ENCODE measurements at places on chromosomes 1 and 21.
A peak's percentile ranks its signal among the peaks of the same experiment; 100 is the strongest.

DNA sequence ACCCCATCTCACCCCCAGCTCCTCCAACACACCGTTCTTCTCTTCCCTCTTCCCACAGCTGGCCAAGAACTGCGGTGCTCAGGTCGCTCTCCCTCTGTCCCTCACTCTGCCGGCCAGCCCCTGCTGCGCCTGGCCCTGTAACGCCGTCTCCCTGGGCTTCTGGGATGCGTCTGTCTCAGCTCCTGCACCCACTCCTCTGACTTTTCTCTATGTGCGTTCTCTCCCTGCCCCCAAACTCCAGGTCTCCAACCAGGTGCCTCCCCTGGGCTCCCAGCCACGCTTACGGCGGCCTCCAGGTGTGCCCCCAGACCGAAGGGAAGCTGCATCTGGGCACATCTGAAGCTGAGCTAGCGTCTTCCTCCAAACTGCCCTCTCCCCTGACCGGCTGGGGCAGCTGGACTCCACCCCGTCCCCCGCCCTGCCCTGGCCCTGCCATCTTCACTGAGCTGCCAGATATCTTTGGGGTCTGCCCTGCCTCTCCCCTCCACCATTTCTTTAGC is 2.6 kb downstream of the KRTAP10-12 start:
- DNase-seq = no peak

GRCh38 chr1:234546890-234547788 is 62.8 kb downstream of the IRF2BP2 start:
- no peak for DNase-seq

- no peak for DNase-seq
Measured at GRCh38 chr1:49016030-49016977, 239.6 kb upstream of the BEND5 start.

GRCh38 chr1:231844986-231845502 is 218.5 kb downstream of the DISC1 start:
- DNase-seq = no peak

GRCh38 chr1:2392686-2393085 is 1.0 kb downstream of the RER1 start:
- no peak for DNase-seq

- no peak for DNase-seq
Measured at GRCh38 chr1:19333587-19334354, 21.6 kb downstream of the SLC66A1 start.

DNA sequence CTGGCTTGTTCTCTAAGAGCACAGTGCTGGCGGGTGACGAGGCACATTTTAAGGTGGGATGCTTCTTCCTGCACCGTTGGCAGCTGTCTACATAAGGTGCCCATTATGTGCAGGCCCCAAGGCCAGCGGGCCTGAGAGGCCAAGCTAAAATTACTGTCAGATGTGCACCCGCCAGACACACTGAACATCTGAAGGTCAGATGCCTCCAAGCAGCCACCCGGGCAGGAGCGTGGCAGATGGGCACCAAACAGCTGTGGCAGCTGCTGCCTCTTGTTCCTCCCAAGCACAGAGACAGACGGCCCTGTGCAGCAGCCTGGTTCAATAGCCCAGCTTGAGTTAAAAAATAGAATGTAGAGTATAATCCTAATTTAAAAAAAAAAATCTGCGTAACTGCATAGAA is 211.9 kb upstream of the EDN2 start:
- no peak for DNase-seq

DNA sequence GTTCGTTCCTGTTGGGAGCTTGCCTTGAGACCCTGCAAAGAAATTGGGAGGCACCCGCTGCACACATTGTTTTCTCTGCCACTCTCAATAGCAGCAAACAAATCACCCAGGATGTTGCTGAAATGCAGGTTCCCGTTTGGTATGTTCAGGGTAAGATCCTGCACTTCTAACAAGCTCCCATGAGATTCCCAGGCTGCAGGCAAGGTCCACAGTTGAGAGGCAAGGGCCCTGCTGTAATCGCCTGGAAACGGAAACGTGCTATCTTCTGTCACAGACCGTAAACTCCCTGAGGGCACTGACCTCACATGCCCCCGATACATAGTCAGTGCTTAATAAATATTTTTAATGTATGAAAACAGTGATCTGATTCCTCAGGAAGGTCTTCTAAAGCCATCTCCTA is 37.8 kb downstream of the XCL1 start:
- DNase-seq = no peak

- no peak for DNase-seq
Measured at GRCh38 chr1:83673312-83673711, 325.6 kb downstream of the TTLL7 start.

- DNase-seq = no peak
Measured at GRCh38 chr21:46637952-46638746, 2.7 kb downstream of the PRMT2 start.

- DNase-seq = no peak
Measured at GRCh38 chr1:8378178-8378577, 60.3 kb downstream of the SLC45A1 start.

- no peak for DNase-seq
Measured at GRCh38 chr1:147717051-147717705, 43.2 kb downstream of the GJA5 start.

- DNase-seq = no peak
Measured at GRCh38 chr1:197884173-197884572, 18.3 kb upstream of the C1orf53 start.

DNA sequence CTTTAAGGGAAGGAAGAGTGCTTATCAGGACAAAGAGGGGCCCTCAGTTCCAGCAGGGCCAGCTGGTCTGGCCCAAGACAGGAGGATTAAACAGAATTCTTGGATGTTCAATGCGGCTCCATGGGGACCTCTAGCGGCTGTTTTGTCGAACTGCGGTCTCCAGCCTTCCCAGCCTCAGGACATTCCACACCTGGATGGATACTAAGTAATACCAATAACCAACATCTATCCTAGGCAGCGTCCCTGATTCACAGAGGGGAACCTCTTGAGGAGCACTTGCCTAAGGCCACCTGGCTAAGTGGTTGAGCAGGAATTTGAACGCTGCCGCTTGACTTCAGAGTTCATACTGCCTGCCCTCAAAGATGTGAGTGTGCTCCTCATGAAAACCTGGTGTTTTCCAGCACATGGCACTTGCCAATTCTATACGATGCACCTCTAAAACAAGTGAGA is 15.5 kb upstream of the CD247 start:
- DNase-seq = no peak

- peak; percentile 51 for DNase-seq
Measured at GRCh38 chr1:182149411-182149965, 88.0 kb upstream of the ZNF648 start.

DNA sequence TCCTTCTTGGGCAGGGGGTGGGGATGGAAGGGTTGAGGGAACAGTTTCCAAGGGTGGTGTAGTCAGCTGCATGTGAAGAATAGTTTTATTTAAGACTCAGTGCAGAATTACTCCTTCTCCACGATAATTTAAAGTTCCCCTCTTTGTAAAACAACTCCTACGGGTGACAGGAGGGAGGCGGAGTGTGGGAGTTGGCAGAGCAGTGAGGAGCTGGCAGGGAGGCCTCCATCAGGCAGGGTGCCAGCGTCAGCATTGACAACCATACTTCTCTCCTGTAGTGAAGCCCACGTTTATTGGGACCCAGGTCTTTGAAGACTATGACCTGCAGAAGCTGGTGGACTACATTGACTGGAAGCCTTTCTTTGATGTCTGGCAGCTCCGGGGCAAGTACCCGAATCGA is 93.8 kb downstream of the MTR start:
- DNase-seq = no peak

GRCh38 chr1:41850029-41850428 is 68.7 kb downstream of the HIVEP3 start:
- DNase-seq = no peak

DNA sequence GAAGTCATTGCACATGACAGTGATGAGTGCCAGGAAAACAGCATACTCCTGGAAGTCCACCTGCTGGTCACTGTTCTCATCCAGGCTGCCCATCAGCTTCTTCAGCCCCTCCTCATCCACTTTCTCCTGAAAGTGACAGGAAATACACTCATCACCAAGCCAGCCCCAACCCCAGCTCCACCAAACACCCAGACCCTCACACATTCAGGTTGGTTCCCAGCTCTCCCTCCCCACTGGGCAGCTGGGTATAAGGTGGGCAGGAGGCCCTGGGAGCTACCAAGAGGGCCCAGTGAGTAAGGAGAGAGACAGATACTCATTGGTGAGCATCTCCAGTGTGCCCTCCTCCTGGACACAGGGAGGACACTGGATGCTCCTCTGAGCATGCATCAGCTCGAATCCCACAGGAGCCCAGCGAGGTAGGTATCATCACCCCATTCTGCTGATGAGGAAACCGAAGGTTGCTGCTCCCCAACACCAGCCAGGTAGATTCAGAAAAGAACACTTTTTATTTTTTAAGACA is 4.1 kb downstream of the S100A2 start:
- no peak for DNase-seq

GRCh38 chr1:201710632-201711597 is 118.0 kb upstream of the IPO9 start:
- DNase-seq = no peak

DNA sequence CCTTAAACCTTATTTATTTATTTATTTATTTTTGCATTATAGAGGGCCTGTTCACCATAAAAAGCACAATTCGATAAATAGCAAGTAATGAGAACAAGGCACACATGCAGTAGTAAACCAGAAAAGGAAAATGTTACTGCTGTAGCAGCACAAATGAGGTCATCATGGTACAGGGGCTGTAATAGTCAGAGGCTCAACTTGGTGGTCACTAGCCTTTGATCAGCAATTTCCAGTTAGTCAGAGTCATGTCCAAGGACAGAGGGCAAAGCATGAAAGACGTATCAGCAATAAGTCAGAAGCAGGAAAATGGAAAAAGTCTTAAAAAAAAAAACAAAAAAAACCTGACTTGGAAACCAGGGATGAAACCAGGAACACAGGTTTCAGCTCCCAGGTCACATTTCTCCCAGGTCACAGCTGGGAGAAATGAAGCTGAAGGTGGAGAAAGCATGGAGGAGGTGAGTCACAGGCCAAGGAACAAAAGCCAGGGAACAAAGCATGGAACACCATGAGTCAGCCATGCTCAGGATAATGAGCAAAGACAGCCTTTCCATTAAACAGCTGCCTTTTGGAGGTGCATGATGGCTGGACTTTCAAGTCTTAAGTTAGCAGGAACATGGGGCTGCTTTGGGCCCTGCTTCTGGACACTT is 556.3 kb downstream of the LTN1 start:
- DNase-seq = no peak

DNA sequence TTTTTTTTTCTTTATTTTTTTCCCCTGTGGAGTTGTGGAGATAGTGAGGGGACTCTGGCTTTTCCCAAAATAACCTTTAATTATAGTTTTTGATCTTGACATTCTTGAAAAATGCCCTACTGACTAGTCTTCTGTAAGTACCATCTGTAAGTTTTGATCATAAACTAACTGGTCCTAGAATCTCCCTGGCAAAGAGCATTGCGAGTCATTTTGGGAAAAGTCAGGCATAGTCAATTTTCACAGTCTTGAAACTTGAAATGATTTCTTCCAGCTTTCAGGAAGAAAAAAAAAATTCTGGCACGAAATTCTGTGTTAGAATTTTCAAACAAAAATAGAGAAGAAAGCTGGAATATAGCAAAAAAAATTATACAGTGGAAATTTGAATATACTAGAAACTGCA is 181.2 kb upstream of the SNX7 start:
- DNase-seq = no peak

DNA sequence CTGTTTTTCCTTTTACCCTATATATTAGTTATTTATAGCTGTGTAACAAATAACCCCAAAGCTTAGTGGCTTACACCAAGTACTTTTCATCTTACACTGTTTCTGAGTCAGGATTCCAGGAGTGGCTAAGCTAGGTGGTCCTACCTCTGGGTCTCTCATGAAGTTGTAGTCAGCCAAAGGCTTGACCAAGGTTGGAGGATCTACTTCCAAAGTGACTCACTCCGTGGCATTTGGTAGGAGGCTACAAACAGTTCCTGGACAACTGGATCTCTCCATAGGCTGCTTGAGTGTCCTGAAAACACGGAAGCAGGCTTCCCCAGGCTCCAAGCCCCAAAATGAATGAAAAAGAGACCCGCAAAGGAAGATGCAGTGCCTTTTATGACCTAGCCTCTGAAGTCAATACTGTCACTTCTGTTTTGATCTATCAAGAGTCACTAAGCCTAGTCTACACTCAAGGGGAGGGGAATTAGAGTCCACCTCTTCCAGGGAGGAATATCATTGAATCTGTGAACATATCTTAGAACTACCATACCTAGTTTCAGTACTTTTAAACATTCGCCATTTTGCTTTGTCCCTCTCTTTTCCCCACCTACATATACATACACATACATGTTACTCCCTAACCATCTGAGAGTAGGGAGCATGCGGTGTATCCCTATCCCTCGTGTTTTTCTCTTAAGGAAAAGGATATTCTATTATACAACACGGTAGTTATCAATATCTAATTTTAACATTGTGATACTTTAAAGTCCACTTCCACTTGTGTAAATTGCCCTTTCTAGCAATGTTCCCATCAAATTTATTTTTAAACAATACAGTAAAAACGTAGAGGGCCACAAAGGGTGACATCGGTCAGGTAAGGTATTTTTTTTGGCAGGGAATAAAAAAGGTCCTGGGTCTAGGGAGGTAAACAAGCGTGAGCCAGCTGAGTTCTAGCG is 67.2 kb downstream of the SLC35A3 start:
- no peak for DNase-seq

- no peak for DNase-seq
Measured at GRCh38 chr1:93107395-93107794, 28.3 kb downstream of the MTF2 start.

DNA sequence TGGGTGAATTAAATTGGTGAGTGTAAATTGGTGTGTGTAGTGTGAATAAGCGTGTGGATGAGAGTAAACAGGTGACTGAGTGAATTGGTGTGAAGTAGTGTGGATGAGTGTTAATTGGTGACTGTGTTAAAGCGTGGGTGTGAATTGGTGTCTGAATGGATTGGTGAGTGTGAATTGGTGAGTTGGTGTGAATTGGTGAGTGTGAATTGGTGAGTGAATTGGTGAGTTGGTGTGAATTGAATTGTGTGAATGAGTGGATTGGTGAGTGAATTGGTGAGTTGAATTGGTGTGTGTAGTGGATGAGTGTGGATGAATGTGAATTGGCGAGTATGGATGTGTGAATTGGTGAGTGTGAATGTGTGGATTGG is 8.3 kb downstream of the AURKAIP1 start:
- DNase-seq = no peak

DNA sequence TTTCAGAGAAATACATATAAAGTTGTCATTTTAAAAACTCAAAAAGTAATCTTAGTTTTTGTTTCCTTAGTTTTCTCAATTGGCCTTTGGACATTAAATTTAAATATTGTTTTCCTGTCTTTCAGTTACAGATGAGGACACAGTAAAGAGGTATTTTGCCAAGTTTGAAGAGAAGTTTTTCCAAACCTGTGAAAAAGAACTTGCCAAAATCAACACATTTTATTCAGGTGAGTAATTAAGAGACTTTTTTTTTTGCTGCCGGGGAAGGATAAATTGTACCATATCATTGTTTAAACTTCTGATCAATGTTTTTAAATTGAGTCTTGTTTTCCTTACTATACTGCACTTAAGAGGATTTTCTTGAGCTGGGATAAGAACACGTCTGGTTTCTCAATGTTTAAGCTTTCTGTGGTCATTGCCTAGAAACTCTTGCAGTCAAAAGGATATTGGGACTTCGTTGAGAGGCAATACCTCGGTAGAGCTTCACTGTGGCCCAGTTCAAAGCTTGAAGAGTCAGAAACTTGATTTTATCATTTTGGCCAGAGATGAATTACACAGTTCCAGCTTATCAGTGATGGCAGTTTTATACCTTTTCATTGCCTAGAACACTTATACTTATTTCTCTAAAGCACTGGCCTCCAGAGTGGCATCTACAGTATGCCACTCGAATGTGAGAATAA is 124.9 kb upstream of the KIAA1614 start:
- DNase-seq = no peak

Data from non-pigmented ciliary epithelial cell (primary cell).